ENCODE measurements at places on chromosomes 11 and 22.

- no peak for DNase-seq
Observed at GRCh38 chr11:128181984-128182383, 405.4 kb downstream of the ETS1 start.

DNA sequence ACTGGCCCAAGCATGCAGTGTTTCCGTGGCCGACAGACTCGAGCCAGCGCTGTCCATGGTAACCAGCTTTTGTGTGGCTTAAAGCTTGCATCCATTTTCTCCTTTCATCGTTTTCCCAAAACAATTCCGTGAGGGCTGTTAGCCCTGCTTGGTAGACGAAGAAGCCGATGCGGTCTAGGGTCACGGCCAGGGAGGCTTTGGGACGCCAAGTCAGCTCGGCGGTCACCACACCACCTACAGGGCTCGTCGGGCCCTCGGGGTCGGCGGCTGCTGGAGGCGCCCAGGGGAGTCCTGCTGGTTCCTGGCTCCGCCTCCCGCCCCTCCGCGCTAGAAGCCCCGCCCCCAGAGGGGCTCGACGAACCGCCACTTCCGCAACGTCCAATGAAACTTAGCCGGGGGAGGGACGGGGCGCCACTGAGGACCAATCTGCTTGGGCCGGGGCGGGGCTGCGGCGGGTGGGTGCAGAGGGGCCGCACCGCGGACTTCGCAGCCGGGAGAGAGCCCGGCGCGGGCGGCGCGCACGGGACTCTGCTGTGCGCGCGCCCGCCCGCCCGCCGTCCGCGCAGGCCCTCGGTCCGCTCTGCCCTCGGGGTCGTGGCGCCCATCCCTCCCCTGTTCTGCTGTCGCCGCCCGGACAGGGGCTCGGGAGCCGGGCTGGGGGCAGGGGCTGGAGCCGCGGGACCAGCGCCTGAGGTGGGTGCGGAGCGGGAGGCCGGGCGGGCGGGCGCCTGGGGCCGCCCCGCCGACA, at the start of gene TIGD3:
TSS of gene TIGD3 (plus strand) at position 487 of the 748 bp plus-strand sequence. CDS start 1,058 bp downstream, outside the sequence.
- peak; percentile 79 for DNase-seq

GRCh38 chr22:27754247-27754887, 47.2 kb downstream of the MN1 start:
- DNase-seq, result no peak

- DNase-seq, result no peak
Observed at GRCh38 chr11:112693781-112694180, 267.4 kb upstream of the NCAM1 start.

GRCh38 chr11:35938231-35938630, 5.6 kb upstream of the LDLRAD3 start:
- DNase-seq, result no peak

- DNase-seq, result peak; percentile 55
Observed at GRCh38 chr22:45240810-45241631, at the start of gene KIAA0930. TSS of gene KIAA0930 (minus strand) at chr22:45240894. CDS start at chr22:45240703, 191 bp downstream.

GRCh38 chr22:44057401-44057987, 33.4 kb downstream of the PARVB start:
- no peak for DNase-seq

DNA sequence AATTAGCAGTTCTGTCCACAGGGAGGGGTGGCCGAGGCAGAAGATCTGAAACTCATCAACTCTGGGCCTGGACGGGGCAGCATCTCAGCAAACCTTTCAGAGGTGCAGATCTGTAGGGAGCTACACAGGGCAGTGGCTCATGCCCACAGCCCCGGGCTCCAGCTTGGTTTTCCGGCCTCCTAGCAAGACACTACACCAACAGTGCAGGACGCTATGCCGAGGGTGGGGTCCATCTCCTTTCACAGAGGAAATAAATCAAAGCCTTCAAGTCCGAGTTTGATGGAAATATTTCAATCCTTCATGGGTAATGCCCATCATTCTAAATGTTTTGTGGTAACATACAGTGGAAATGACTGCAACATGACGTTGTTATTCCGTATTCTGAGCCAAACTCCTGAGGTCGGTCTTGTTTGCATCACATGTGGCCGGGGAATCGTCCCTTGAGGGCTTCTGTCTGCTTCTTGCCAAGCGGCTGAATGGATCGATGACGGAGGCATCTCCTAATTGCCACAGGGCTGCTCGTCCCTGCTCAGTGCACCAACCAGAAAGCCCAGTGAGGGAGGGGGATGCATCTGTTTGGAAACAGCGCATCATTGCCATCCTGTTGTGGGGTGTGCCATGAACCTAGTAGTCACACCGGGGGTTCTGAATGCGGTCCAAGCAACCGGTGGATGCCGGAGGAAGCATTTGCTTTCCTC, 30.0 kb downstream of the LINC01488 start:
- no peak for DNase-seq

DNA sequence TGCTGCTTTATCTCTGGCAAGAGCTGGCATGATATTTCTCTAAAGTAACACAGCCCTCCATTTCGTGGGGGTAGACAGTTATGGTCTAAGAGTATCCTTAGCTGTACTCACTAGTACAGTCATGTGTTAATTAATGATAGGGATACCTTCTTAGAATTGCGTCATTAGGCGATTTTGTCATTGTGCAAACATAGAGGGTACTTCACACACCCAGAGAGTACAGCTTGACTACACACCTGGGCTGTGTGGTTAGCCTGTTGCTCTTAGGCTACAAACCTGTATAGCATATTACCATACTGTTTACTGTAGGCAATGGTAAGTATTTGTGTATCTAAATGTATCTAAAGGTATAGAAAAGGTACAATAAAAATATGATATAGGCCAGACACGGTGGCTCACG, 17.0 kb downstream of the XRCC6 start:
- no peak for DNase-seq

DNA sequence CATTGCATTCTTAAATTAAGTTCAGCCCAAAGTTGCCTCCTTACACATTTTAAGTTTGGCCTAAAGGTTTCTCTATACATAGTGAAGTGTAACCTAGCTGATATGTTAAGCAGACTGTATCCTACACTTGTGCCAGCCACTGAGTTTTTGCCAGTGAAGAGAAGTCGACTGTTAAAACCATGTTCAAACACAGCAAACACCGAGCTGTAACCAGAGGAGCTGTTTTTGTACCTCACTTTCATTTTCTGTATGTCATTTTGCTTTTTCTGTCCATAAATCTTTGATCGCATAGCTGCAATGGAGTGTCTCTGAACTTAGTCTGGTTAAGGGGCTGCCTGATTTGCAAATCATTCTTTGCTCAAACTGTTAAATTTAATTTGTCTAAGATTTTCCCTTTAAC, 403.7 kb downstream of the LUZP2 start:
- DNase-seq, result no peak

GRCh38 chr11:84476581-84476980, 1150.6 kb downstream of the DLG2 start:
- no peak for DNase-seq

DNA sequence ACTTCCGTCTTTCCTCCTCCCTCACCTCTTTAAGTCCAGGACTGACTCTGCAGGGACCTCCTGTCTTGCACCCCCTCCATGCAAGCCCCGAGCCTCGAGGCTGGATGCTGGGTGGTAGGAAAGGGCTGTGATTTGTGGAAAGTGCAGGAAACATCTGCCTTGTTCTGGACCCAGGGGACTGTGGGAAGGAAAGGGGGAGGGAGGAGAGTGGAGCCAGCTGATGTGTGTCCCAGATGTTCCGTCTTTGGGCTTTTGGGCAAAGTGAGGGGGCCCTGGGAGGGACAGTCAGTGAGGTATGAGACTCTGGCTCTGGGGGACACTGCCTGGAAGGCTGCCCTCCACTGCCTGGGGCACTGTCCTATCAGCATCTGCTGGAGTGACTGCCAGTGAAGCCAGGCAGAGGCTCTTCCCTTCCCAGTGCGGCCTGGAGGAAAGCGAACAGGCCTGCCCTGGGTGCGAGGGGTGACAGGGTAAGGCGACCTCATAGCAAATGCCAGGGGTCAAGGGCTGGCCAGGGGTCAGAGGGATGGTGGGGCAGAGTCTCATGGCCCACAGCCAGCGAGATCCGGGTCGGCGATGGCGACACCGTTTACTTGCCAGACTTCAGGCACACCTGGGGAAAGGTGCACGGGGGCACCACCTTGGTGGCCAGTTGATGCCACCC, 1.7 kb downstream of the MRGPRD start:
- DNase-seq, result no peak

All from CMK (cell line).